ENCODE measurements at places on chromosomes 5 and 9. TPM values are rescaled to one million over a fixed set of nuclear protein-coding genes. Genes with fewer than 3 reads are reported as not detected.

DNA sequence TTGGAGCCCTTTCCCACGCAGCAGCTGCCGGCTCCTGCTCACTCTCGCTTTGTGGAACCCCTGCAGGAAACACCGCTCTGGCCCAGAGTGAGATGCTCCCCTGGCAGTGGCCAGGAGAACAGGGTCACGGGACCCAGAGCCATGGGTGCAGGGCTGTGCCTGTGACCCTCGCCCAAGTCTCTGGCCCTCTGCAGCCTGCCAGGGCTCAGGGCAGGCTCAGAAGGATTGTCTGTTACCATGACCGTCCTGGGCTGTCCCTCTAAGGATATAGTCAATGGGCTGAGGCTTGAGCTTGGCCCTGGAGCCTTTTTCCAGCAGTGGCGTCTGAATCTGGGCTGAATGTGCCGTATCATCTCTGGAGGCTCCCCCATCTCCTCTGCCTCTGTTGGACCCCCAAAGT is 28.7 kb upstream of the AIF1L start:
- DNase-seq = no peak

- DNase-seq = no peak
These were observed 52.9 kb upstream of the KIAA1958 start for GRCh38 chr9:112433499-112434392.

DNA sequence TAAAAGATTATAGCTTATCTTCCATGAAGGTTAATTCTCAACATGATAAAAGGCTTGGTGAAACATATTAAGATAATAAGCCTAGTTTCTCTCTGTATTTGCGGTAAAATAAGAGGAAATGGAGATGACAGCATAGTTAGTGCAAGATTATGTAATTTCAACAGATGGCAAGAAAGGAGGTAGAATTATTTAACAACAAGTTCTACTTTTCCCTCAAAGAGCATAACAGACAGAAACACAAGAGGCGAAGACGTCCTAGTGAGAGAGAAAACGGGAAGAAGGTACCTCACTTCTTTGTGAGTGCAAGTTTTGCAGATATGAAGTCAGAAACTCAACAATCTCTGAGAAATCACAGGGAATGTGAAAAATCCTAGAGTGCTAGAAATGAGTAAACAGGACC is 144.8 kb upstream of the ADCY2 start:
- no peak for DNase-seq

SEC16A gene
- total RNA-seq = 9.0 TPM
